ENCODE measurements at places on chromosomes 11 and 22.

- DNase-seq, result no peak
Observed at GRCh38 chr11:17263769-17264168, 12.8 kb upstream of the NUCB2 start.

DNA sequence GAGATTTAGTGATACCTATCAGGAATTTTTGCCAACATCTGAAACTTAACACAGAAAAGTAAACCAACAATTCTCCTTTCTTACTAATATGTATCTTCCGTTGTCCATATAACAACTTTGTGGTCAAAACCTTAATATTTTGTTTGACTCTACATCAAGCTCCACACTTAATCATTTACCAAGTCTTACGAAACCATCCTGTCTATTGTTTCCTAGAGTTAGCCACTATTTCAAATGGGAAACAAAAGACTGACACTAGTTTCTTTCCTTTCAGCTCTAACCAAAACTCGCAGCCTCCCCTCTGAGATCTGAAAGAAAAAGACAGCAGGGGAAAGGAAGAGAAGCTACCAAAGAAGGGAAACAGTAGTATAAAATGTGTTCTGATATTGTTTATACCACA lies 26.5 kb upstream of the PRDM10 start:
- DNase-seq, result no peak

DNA sequence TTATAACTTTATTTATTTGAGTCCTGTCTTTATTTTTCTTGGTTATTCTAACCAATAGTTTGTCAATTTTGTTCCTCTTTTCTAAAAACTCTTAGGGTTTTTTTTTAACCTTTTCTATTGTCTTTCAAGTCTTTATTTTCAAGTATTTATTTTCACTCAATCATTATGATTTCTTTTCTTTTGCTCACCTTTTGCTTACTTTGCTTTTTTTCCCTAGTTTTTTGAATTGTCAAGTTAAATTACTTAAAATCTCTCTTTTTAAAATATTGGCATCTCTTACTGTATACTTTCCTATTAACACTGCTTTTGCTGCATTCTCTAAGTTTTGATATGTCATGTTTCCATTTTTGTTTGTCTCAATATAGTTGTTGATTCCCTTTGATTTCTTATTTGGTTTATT lies 396.8 kb upstream of the CCDC179 start:
- no peak for DNase-seq

DNA sequence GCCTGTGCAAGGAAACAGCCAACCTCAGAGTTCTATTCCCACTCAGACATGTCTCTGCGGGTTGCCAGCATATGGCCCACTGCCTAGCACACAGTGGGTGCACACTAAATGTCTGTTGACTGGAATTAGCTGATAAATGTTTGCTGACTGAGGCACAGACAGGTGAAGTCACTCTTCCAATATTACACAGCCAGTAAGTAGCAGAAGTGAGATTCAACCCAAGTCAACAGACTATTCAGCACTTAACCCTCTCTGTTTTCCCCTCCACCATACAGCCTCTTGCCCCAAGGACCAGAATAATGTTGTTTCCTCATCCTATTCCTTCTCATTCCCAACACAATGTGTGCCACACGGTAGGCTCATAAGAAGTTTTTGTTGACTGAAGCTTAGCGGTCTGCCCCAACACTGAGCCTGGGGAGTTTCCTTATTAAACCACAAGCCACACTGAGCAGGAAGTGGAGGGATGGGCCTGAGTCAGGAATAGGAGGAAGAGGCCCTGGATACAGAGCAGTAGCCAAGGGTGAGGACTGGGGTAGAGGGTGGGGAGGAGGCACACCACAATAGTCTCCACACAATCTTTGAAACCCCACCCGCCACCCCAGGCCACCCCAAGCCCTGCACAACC lies 15.7 kb upstream of the IL10RA start:
- DNase-seq, result no peak

- DNase-seq, result no peak
Observed at GRCh38 chr11:59151761-59152160, 9.1 kb downstream of the FAM111A start.

DNA sequence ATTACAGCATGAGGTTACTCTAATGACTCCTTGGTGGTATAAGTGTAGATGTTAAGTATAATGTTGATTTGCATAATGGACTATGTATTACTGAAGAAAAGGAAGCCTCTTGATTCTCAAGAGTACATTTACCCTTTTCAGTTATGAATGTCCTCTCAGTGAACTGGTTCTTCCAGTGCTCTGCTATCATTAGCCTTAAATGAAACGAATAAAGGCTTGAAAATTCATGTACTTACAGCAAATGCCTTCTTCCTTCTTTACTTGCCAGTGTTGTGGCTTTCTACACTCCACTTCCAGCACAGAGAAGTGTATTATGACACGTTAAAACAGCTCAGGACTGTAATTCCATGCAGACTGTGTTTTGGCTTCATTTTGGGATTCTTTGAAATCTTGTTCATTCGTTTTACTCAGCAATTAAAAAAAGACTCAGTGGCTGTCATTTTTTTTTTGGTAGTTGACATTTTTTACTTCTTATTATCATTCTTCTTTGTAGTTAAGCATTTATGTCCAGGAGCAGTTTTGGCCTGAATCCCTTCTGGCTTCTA lies 96.9 kb downstream of the MTMR3 start:
- DNase-seq, result no peak

DNA sequence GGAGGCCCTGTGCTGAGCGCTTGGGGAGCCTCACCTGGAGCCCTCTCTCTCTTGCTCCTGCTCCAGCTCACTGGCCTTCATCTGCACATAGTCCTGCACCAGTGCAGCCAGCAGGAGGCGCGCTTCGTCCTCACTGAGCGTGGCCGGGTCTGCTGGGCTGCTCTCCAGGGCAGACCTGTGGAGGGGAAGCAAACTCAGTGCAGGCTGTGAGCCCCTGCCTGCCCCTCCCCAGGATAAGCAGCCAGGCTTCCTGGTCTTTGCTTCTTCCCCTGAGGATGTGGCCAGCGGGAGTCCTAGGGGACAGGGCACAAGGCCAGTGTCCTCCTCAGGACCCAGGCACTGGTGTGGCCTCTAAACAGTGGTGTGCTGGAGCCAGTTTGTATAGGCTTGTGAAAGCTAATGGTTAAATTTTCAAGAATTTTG lies 2.2 kb downstream of the CALCA start:
- DNase-seq, result peak; percentile 71

- DNase-seq, result peak; percentile 16
Observed at GRCh38 chr11:2194877-2195755, 23.5 kb upstream of the TH start.

GRCh38 chr22:19523240-19524169 lies 705 bp downstream of the CLDN5 start:
- DNase-seq, result no peak

DNA sequence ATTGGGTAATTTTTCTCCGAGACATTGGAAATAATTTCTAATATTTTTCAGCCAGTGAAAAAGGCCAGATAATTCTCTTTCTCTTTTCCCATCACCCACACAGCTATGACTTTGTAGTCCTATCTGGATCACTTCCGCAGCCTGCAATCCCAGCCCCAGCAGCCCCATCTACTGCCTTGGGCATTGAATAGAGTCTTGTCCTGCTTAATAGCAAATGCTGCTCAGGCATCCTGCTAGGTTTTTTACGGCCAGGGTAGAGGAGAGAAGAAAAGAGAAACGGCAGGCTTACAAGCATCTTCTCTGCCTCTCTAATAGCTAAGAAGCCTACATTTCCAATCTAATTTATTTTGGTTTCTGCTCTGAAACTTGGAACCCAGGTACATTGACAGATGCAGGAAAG lies 154.3 kb upstream of the B3GAT1 start:
- no peak for DNase-seq

- no peak for DNase-seq
Observed at GRCh38 chr11:75326439-75326810, 25.0 kb downstream of the ARRB1 start.

DNA sequence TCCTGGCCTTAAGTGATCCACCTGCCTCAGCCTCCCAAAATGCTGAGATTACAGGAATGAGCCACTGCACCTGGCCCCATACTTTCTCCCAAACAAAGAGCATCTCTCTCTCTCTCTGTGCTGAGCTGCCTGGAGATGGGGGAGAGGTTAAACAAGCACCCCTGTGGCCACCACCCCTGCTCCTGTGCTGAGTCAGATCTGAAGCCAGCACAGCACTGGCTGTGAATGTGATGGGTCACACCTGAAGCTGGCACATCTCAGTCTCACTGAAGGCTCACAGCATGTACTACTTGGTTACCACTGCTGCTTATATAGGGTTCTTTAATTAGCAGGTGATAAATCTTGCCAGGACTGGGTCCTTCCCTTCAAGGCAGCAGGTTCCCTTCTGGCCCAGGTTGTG lies 10.8 kb upstream of the WEE1 start:
- no peak for DNase-seq

GRCh38 chr11:129779342-129779741 lies 36.3 kb upstream of the TMEM45B start:
- DNase-seq, result no peak

DNA sequence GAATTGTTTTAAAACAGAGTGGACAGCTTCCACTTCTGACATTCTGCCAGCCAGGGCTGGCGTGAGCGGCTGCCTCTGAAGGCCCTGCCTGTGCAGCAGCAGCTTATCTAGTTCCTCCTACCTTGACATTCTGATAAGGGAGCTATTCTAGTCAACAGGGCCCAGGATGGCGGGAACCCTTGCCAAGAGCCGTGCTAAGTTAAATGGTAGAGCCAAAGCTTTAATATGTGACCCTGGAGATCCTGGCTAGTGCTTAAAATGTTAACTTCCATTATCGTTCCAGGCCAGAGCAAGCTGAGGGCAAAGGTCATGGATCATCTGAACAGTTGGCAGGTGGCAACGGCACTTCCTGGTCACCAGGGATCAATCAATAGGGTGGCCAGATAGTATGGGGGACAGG lies 3.5 kb downstream of the KCNJ5 start:
- DNase-seq, result no peak

GRCh38 chr11:2216400-2217064 lies 44.9 kb upstream of the TH start:
- no peak for DNase-seq

DNA sequence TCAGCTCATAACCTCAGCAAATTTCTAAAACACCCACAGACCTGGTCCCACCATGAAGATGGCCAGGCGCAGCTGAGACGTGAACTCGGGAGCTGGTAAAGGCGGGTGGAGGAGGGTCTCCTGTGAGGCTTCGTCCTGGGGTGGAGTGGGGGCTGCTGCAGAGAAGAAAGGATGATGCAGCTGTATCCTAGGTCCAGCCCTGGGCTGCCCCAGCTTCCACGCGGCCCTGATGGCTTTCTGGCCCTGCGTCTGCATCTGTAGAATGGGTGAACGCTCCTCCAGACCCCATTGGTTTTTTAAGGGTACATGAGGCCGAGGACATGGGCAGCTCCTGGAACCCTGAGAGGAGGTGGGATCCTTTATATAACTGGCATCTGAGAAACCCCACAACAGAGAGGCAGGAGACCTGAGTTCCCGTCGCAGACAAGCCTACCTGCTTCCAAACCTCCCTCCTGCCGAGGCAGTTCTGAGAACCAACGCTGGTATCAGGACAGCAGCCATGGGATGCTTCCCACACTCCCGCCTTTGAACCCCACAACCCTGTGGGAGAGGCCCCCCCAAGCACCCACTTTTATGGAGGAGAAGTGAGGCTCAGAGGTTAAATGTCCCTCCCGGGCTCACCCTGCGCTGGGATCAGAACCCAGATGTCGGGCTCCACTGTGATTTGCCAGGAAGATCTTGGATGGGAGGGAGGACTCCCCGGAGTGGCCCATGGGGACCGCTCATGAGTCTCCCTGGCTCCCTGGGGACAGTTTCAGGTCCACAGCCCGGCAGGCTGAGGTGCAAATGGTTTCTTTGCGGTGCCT lies 55.2 kb upstream of the FGF3 start:
- DNase-seq, result no peak

DNA sequence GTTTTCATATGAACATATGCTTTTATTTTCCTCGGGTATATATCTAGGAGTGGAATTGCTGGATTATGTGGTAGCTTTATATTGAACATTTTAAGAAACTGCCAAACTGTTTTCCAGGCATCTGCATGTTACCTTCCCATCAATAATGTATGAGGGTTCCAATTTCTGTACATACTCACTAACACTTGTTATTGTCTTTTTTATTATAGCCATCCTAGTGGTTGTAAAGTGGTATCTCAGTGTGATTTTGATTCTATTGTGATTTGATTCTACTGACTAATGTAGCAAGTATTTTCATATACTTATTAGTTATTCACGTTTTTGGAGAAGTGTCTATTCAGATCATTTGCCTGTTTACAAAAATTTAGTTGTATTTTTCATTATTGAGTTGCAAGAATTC lies 2.0 kb downstream of the ANO5 start:
- DNase-seq, result no peak

GRCh38 chr11:86737737-86738136 lies 62.6 kb upstream of the PRSS23 start:
- DNase-seq, result no peak

GRCh38 chr11:71334191-71334590 lies 81.8 kb upstream of the SHANK2 start:
- no peak for DNase-seq

GRCh38 chr11:64856382-64857227 lies 12.2 kb upstream of the CDC42BPG start:
- DNase-seq, result peak; percentile 58

DNA sequence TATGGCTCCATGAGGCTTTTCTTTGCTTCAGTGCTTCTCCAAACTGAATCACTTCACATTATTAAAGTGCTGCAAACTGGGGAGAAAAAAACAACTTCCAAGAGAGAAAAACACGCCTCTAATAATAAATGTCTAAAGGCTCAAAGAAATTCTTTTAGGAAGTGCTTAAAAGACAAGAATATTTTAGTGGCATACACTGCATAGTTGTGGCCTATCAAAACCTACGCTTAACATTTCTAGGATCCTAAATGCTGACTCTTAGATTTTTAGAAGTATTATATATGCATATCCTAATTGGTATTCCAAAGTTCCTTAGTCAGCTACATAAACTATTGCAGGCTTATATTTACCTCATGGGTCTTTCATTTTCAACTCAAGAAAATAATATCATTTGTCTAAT lies 879.0 kb upstream of the CCDC90B start:
- DNase-seq, result no peak

All from stimulated activated CD4-positive, alpha-beta T cell treated with anti-CD3 and anti-CD28 coated beads, TNF-alpha, amount 100 ng/mL, for 48 hours (primary cell).